ENCODE measurements at places on chromosomes 7 and 10. TPM values are rescaled to one million over a fixed set of nuclear protein-coding genes. Genes with fewer than 3 reads are reported as not detected.

Gene ZNF117
- total RNA-seq = 58.6 TPM

Gene ZNF467
- total RNA-seq = 1.2 TPM

Gene RHOBTB1
- total RNA-seq = 40.6 TPM

Gene GPR146
- total RNA-seq = 6.7 TPM

Gene CNPY1
- total RNA-seq = 0.16 TPM

Gene ASB4
- total RNA-seq = 0.16 TPM

Gene PDCD11
- total RNA-seq = 24.3 TPM

Data from occipital lobe (tissue), 3 donors.